ENCODE measurements at places on chromosomes 2 and 18.
A peak's percentile ranks its signal among the peaks of the same experiment; 100 is the strongest.

- no peak for DNase-seq
Measured at GRCh38 chr18:79498662-79499061, 102.9 kb downstream of the NFATC1 start.

DNA sequence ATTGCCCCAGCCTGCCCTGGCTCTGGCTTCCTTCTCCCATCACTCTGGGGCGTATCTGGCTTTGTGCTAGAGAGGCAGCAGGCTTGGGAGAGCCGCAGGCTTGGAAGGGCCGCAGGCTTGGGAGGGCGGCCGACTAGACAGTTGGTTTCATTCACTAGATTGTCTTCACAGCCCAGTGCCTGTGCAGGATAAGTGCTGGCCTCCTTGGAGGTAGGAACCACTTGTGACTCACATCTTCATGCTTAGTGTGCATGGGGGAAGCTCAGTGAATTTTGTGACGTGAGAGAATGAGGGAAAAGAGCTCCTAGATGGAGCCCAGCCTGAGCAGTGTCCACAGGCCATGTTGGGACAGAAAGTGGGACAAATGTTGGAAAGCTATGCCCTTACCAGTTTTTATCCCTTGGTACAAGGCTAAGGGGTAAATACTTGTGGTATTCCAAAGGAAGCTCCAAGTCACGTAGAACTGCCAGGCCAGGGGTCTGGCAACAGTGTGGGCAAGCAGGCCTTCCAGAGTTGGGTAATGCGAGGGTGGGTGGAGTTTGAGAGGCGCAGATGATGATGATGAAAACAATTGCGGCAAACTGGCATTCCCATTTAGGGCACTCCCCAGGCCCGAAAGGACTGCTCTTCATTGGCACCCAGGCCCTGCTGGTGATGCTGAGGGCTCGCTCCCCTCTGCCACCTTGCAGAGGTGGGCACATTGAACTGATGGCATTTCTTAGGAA lies 100.1 kb downstream of the DDX1 start:
- no peak for DNase-seq

- DNase-seq, result no peak
Measured at GRCh38 chr2:9627310-9627709, 3.5 kb downstream of the YWHAQ start.

- no peak for DNase-seq
Measured at GRCh38 chr2:142867136-142867535, 10.3 kb upstream of the KYNU start.

DNA sequence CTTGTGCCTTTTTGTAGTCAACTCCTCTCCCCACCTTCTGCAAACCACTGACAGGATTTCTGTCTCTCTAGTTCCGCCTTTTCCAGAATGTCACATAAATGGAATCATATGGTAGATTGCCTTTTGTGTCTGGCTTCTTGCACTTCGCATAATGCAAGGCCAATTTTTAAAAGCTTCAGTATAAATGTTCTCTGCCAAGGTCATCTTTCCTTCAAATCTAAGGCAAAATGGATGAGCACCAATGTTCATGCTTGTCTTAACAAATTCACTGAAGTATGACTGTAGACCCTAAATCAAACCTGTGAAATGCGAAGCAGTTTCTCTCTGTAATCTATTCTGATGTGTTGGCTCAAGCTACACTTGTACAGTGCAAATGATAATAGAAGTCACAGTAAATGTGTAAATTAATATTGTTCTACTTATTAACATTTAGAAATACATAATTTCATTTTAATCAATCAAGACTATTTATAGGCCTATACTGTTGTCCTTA lies 92.8 kb upstream of the GLS start:
- DNase-seq, result no peak

GRCh38 chr2:105118960-105119359 lies 81.1 kb downstream of the MRPS9 start:
- DNase-seq, result no peak

- DNase-seq, result no peak
Measured at GRCh38 chr18:24395049-24395795, 2.4 kb downstream of the OSBPL1A start.

- no peak for DNase-seq
Measured at GRCh38 chr2:72963423-72964145, 46.3 kb downstream of the EMX1 start.

DNA sequence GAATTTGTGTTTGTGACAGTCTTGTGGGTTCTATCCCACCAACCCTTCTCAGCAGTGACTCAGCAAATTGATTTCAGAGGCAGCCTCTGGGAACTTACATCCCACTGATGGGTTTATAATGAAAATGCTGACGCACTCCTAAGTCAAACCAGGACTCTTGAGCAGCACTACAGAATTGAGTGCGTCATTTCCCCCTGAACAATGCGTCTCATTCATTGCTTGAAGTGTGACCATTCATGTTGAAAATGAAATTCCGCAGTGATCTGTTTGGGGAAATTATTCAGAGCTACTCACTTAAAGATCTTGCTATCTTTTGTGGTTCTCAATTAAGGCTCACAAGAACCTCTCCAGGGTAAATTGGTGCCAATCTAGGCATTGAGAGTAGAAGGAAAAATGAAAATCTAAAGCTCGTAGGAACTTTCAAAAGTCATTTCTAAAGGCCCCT lies 417.7 kb upstream of the SLC14A2 start:
- no peak for DNase-seq

- no peak for DNase-seq
Measured at GRCh38 chr2:241555711-241556110, 2.8 kb upstream of the BOK start.

DNA sequence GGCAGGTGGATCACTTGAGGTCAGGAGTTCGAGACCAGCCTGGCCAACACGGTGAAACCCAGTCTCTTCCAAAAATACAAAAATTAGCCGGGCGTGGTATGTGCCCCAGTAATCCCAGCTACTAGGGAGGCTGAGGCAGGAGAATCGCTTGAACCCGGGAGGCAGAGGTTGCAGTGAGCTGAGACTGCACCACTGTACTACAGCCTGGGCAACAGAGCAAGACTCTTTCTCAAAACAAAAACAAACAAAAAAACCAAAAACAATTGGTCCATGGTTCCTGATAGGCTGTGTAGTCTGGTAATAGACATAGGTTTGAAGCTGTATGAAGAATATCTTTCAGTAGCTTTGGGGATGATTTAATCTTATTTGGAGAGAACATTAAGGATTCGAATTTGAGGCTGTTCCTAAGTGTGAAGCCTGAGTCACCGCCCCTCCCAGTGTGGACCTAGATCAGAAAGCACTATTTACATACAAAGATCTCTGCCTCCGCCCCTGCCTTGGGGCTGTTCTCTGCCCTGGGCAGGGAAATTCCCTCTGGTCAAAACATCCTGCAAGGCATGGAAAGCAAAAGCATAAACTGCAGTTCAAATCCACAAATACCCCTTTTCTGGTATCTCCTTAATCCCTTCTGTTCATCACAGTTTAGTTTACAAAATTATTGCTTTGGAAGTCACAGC lies 52.8 kb upstream of the PMAIP1 start:
- no peak for DNase-seq

DNA sequence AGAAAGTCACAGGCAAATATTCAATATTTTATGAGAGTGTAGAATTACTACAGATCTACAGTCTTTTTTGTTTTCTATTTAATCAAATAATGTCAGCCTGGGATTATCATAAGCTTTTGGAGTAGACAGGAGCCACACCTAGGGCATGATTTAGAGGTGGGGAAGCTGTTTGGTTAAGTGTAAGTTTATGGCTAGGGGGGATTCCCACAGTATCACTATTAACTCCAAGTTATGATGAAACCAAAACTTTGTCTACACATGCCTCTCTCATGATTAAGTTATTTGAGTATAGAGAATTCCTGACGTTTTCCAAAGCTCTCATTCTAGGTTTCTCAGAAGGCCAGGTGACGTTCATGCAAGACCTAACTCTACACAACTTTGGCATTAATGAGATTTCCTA lies 2.1 kb downstream of the SERPINB10 start:
- DNase-seq, result no peak

GRCh38 chr2:157751462-157752058 lies 122.9 kb upstream of the ACVR1C start:
- DNase-seq, result peak; percentile 12

GRCh38 chr18:40685219-40685618 lies 1269.8 kb upstream of the PIK3C3 start:
- DNase-seq, result no peak

DNA sequence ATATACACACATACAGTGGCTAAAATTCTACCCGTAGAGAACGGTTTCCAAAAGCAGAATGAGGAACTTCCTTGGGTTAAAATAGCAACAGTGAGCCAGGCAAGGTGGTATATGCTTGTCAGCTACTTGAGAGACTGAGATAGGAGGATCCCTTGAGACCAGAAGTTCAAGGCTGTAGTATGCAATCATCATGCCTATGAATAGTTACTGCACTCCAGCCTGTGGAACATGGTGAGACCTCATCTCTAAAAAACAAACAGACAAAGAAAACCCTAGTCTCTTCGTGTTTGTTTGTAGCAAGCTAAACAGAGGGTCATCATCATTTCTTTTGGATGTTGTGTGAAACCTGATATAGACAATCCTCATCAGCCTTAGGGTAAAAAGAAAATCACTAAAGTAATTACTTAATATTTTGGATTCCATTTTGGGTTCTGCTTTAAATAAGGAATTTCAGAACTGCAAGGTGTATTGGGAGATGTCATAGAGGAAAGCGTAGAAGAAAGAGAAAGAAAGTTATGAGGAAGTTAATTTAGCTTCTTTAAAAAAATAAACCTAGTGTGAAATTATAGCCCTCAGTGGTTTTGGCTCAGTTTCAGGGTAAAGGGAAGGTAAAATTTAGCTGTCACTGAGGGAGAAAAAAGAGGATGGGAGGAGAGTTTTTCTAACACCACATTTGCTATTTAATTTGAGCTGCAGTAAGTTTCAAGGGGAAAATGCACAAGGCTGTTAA lies 46.5 kb downstream of the PLEK start:
- no peak for DNase-seq

- DNase-seq, result no peak
Measured at GRCh38 chr18:21763846-21764646, 23.5 kb downstream of the MIB1 start.

DNA sequence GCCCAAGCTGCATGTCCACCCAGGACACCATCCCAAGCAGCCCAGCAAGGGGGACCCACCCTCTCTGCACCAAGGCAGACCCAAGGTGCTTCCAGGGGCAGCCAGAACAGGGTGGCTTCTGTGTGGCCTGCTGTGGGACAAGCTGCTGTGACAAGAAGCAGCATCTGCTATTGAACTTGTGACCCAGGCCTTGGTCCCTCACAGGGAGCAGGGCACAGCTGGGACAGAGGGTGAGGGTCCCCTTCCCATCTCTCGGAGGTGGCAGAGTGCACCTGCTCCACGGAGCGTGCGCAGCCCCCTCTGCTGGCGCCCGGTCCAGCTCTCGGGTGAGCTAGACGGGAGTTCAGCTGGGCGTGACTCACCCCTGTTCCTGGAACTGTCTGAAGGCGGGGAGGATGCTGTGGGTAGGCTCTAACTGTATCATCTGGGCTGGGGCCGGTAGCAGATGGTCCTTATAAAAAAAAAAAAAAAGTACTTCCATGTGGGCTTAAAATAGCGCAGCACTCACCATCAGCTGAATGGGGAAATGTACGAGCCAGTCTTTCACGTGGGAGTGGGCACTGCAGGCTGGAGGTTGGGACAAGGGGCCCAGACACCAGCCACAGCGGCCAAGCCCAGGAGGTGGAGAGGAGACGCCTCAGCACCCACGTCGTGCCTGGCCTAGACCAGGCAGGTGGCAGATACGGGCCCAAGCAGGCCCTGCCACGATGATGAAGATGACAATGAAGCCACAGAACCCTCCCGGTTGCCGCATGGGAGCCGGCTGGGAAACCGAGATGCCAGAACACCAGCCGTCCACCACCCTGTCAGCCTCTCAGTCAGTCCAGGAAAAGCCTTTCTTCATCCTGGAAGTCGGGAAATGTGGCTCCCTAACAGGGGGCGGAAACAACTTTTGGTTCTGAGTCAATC lies 136.8 kb upstream of the ID2 start:
- peak; percentile 68 for DNase-seq

- peak; percentile 42 for DNase-seq
Measured at GRCh38 chr18:58321986-58322385, 278.0 kb downstream of the NEDD4L start.

GRCh38 chr2:44777537-44777936 lies 164.0 kb upstream of the SIX3 start:
- DNase-seq, result no peak

- DNase-seq, result no peak
Measured at GRCh38 chr2:186653511-186653910, 40.3 kb upstream of the FAM171B start.

GRCh38 chr18:13577091-13577697 lies 149.2 kb downstream of the FAM210A start:
- DNase-seq, result no peak

- DNase-seq, result no peak
Measured at GRCh38 chr2:239601880-239602279, 201.1 kb upstream of the HDAC4 start.

- no peak for DNase-seq
Measured at GRCh38 chr2:66577321-66578053, 142.6 kb downstream of the MEIS1 start.

GRCh38 chr18:23204589-23205235 lies 69.4 kb downstream of the CABLES1 start:
- DNase-seq, result no peak

DNA sequence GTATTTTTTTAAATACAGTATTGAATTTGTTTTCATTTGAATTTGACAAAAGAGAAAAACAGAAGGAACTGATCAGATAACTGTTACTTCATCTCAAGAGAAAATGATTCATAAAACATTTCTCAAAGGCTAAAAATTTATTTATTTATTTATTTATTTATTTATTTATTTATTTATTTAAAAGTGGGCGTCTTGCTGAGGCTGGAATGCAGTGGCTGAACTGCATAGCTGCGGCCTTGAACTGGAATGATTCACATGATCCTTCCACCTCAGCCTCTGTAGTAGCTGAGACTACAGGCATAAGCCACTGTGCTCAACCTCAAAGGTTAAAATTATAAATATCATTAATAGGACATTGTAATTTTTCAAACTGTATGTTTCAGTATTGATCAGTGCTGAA lies 4.5 kb upstream of the PUM2 start:
- DNase-seq, result no peak

GRCh38 chr2:157611726-157612125 lies 16.9 kb downstream of the ACVR1C start:
- DNase-seq, result no peak

GRCh38 chr18:61679836-61680235 lies 213.0 kb downstream of the RNF152 start:
- DNase-seq, result no peak

DNA sequence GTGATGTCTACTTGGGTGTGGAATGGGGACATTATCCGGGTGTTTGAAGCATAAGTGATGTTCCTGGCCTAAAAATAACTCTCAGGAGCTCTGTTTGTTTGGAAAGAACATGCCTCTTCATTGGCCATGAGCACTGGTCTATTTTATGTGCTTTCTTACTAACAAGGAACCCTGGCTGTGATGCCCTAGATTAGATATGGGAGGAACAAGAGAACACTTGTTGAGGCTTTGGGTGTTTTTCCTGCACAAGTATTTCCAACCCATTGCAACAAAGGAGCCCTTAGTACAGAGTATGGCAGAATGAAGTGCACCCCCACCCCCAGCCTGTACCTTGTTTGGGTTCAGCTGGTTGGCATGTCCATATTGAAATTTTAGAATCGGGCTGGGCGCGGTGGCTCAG lies 95.9 kb downstream of the SLC4A3 start:
- DNase-seq, result no peak

Measured in occipital lobe (tissue), 3 donors.